GM13977 (cell line): ENCODE measurements at places on chromosomes 2 and 18.

GRCh38 chr2:211837206-211837605, 701.4 kb downstream of the ERBB4 start:
- DNase-seq = no peak

GRCh38 chr18:23740105-23740830, 51.0 kb downstream of the LAMA3 start:
- no peak for DNase-seq

DNA sequence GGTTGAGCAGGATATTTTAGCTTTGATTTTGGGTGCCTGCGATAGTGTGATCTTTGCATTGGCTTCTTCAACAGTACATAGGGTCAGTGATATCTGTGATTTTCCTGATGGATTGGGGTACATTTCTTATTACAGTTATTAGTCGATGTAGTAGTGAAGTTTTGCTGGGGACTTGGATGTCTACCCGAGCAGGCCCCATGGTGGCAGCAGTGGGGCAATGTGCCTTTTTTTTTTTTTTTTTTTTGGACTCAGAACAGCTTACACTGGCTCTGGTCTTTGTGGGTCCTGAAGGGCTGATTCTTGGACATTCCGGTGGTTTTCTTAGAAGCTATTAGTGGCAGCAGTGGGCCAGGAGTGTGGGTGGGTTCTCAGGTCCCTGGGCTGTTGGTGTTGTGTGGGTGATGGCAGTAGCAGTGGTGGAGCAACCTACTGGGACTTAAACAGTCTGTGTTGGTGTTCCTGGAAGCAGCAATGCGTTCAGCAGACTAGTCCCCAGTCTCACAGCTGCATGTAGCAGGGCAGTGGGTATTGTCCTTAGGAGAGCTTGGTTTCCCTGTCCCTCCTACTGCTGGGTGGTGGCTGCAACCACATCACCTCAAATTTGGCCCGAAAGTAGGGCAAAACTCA, 53.7 kb upstream of the SLC4A10 start:
- no peak for DNase-seq

GRCh38 chr2:183530333-183530901, 406.2 kb downstream of the NUP35 start:
- no peak for DNase-seq

DNA sequence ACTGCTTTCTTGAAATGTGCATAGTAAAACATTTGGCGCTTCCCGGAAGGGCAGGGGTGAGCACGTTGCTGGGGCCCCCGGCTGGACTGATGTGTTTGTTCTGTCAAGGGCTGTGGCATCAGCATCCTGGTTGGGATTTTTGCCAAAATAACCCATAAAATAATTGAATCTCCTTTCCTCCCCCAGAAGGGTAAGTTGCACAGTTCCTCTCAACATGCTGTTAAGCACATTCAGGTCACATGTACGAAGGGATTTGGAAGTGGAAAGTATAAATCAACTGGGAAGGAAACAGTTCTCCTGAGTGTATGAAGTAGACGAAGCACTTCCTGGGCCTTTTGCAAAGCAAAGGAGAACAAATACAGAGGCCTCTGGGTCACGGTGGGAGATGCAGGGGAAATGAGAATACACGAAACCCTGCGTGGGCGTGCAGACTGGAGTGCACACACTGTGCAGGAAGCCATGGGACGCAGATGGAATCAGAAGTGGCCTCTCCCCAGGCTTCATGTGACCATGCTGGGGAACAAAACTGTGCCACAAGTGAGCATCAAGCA, 183.9 kb downstream of the LPIN1 start:
- no peak for DNase-seq

DNA sequence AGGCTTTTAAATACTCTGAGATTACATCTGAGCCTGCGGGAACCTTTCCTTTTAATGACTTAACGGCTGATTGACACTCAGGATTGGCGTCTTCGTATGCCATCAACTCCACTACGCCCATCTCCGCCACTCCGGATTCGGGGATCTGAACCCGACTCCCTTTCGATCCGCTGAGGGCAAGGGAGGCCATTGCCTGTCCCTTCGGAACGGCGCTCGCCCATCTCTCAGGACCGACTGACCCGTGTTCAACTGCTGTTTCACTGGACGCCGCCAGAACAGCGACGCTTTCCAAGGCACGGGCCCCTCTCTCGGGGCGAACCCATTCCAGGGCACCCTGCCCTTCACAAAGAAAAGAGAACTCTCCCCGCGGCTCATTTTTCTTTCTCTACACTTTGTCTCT, 90.4 kb downstream of the PID1 start:
- DNase-seq = no peak

- DNase-seq = no peak
Measured at GRCh38 chr2:24945907-24946306, 25.8 kb downstream of the DNAJC27 start.

DNA sequence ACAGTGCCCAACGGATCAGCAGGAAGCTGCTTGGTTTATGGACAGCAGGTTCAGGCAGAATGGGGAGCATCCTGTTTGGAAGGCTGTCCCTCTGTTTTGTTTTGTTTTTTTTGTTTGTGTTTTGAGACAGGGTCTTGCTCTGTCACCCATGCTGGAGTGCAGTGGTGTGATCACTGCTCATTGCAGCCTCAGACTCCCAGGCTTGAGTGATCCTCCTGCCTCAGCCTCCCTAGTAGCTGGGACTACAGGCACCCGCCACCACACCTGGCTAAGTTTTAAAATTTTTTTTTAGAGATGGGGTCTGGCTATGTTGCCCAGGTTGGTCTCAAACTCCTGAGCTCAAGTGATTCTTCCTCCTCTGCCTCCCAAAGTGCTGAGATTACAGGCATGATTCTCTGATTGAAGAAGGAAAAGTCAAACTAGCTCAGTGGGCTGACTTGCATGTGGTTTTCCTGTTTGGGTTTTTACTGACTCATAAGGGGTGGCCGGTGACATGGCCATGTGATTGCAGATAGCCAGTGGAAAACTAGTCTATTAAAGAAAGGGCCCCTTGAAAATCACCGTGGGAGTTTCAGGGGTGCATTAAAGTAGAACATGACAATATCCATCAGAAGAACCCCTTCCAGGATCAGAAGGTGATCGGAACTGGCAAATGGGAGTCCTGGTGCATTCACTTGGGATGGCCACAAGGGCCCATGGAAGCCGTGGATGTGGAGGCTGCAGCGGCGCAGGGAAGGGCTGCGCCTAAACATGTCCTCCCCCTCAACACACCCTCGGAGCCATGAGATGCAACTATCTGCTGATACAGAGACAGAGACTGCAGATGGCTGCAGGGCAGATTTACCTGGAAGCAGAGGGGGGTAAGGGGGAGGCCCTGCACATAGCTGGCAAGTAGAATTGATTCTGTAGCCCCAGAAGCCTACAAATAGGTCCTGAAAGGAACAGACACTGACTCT, 26.5 kb downstream of the AQP12B start:
- peak; percentile 80 for DNase-seq
